Neuronal stem cell (in vitro differentiated cells): ENCODE measurements at places on chromosomes 3 and 15.

DNA sequence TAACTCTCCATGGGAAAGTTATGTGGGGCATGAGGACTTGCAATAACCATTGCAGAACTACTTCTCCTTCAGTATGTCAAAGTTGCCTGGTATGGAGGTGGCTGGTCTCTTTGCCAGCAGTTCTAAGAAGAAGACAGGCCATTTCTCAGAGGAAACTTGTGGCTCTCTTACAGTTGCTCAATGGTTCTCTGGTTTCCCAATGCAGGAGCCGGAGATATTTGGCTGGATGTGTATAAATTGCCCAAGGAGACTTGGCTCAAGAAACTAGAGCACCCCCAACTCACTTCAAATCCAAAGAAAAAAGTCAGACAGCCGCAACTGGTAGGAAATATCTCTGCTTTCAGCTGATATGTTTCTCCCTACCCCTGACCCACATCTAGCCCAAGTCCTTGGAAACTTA is 24.2 kb downstream of the WDR93 start:
- no peak for DNase-seq

DNA sequence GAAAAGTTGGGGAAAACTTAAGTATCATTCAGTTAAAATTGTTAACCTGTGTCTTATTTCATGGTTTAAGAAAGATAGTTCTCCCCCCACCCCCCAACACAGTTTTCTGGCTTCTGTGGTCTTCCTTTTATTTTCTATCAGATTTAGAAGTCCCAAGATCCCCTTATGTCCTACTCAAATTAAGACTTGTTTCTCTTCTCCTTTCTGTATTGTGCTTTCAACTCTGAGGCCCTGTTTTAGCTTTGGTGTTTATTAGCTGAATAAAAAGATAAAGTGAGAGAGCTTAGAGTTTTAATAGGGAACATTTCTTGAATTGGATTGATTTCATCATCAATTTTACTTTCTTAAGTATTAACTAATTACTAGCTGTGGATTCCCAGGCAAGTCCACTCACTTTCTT is 62.6 kb downstream of the AKAP13 start:
- no peak for DNase-seq

DNA sequence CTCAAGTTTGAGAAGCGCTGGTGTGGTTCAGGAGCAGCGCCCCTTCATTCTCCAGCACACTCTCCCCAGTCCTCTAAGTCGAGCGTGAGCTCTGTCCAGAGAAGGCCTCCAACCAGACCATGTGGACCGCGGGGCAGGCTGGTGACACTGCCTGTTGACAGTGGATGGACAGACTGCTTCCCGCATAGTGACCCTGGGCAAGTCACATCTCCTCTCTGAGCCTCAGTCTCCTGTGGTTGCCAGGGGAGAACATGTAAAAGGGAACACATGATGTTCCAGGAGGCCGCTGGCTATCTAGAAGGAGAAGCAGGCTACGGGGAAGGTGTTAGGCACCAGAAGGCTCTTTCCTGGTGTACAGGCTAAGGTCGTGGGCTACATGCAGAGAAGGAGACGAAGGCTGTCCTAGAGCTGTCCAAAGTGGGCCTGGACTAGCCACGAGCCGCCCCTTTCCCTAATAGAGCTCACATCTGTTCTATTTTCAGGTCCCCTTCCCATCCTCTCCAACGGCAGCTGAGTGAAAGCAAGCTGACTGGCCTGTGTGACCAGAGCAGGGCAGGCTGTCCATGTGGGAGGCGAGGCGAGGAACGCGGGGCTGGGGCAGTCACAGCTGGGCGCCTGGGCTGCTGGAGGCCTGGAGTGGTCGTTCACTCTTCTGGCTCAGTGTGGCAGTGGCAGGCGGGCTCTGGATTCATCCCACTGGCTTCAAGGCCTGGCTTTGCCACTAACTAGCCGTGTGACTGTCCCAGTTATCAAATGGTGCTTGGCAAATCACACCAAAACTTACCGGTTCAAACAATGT is 11.1 kb downstream of the ISG20 start:
- DNase-seq = no peak

DNA sequence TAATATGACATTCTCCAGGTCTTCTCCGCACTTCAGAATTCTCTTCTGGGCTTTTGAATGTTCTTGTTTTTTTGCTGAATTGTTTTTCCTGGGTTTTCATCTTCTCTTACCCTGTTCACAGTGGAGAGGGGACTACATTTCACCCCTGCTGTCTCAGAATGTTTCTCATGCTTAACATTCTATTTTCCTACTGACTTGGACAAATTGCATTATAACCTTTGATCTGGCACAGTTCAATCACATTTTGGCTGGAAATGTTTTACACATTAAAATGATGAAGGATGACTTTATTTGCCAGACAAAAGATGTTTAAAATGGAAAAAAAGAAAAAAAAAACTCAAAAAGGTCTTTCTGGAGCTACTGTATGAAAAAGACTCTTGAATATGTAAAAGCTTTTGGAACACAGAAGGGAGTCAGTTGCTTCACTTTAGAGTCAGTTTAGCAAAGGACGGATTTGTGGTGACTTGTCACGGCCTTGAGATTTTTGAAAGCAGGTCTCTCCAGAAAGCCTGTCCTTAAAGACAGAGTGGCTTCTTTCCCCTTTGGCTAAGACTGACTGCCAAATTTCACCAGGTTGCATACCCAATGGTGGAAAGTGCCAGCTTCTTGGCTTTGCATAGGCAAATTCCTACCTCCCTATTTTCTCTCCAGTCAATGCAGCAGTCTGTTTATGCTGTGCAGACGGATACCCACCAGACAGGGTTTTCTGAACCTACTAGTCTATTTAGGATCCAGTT is 401.0 kb upstream of the TBL1XR1 start:
- DNase-seq = no peak

- no peak for DNase-seq
These were observed 52.3 kb downstream of the GLB1 start for GRCh38 chr3:33044676-33045075.

DNA sequence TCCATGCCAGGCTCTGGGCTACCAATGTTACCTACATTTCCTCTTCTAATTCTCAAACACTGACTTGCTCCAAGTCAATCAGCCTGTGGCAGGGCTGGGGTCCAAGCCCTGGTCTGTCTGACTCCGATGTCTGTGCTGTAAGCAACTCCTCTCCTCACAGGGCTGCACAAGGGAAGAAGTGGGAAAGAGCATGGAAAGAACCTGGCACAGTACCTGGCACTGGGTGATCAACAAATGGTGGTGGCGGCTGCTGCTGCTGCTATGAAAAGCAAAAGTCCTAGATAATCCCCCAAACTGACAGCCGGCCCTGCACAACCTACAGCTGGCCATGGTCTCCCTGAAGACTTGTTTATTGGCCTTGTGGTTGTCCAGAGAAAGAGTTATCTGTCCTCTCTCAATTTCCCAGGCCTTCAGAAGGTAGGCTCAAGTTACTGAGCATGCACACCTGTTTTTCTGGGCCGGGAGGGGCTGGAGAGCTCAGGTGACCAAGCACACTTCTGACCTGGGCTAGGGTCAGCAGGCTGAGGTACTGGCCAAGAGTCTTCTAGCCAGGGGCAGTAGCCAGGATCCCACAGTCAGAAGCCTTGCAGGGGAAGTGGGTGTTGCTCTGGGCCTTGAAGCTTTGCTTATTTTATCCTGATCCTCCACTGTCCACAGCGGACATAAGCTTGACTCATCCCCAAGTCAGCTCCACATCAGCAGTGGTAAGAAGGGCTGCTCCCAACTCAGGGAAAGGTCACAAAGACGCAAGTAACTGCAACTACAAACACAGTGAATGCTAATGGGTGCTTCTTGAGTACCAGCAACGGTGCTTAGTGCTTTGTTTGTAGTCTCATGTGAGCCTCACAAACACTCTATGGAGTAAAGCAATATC is 35.3 kb upstream of the KY start:
- DNase-seq = no peak

GRCh38 chr3:38548154-38548931 is 52.2 kb downstream of the EXOG start:
- DNase-seq = no peak

GRCh38 chr3:191435981-191436380 is 25.0 kb upstream of the PYDC2 start:
- no peak for DNase-seq

DNA sequence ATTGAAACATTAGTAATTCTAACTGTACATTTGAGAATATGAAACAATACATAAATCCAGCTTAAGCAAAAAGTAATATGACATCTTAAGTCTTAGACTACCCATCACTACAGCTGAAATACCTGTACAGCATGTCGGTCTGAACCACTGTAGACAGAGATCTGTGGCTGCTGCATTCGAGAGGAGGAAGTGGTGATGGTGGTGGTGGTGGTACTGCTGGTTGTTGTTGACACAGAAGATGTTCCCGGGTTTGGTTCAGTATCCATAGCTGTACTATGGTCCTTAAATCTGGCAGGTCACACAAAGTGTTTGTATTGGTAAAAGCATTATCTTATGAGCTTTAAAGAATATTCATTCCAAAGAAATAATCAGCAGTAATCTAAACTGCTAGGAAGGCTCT is 2.9 kb downstream of the PHC3 start:
- no peak for DNase-seq

- DNase-seq = no peak
These were observed 26.2 kb downstream of the MINDY4B start for GRCh38 chr3:150878996-150879575.

DNA sequence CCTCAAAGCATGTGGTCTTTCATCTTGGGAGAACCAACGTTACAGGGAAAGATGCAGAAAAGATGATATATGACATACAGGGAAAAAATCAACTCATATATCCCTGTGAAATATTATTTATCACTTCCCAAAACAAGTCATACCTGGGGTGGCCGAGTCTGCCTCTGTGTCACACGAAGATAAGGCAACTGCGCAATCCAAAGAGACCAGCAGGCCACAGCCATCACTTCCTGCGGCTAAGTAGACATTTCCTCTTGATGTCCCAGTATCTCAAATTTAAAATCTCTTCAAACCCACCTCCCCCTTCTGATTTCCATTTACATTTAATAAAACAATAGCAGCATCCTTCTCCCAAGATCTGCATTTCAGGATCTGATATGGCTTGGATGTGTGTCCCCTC is 71.5 kb downstream of the IGF2BP2 start:
- DNase-seq = no peak

DNA sequence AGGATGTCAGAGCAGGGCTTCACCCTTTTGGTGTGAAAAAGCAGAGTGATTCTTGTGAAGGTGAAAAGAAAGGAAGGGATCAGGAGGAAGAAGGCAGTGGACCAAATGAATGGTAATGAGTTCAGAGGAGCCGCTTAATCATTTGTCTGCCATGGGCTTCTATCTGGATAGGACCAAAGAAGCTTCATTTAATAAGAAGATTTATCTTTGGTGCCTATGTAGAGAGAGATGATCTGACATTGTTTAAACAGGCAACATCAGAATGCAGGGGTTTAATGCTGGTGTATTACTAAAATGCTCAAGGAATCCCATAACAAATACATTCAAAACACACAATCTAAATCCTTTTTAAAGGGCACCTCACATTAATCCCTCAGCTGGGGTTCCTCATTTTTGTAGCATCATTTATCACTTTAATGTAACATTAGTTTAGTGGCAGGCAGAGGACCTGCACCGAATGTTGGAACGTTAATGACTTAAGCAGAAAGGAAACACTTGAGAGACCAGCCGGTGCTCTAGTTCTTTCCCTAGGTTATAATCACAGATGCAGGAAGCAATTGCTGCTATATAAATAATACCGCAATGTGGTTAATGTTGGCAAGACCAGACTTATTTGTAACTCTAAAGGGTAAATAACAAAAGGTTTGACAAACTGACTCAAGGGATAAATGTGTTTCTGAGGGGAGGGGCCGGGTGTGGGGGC is 27.9 kb upstream of the IL1RAP start:
- DNase-seq = no peak

DNA sequence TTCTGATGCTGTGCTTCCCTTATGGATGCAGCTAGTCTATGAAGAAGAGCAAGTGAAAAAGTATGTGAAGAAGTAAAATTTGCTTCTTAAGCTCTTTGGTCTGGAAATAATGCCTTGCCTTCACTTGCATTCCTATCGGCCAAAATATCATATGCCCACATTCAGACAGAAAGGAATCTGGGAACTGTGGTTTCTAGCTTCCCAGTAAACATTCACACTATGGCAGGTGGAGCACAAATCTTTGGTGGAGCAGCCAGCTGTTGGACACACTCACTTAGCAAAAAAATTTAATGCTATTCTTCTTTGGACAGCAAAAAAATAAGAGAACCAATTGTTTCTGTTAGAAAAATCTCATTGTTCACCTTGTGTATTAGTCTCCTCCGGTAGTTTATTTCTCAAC is 12.3 kb upstream of the COL6A6 start:
- DNase-seq = no peak

- DNase-seq = no peak
These were observed 120.0 kb upstream of the GADL1 start for GRCh38 chr3:31014317-31015040.

DNA sequence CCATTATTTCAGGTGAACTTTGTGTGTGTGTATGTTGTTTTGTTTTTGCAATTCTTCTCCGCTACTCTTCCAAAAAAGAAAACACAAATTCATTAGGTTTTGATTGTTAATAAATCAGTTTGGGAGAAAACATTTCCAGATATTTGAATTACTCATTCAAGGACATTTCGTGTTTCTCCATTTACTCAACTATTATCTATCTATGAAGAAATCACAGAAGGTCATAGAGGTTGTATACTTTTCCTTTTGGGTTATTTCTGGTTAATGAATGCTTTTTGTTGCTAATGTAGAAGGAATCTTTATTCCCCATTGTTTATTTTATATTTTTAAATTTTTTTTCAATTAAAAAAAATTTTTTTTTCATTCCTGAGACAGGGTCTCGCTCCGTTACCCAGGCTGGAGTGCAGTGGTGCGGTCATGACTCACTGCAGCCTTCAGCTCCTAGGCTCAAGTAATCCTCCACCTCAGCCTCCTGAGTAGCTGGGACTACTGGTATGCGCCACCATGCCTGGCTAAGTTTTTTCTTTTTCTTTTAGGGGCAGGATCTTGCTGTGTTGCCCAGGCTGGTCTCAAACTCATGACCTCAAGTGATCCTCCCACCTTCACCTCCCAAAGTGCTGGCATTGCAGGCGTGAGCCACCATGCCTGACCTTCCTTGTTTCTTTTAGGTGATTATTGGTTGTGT is 28.4 kb downstream of the IGF1R start:
- no peak for DNase-seq

- DNase-seq = no peak
These were observed 244.5 kb downstream of the CACNA2D3 start for GRCh38 chr3:54366839-54367238.

GRCh38 chr3:97820780-97821179 is 1.0 kb upstream of the CRYBG3 start:
- DNase-seq = no peak

GRCh38 chr3:37477275-37477674 is 302.9 kb upstream of the LRRFIP2 start:
- DNase-seq = no peak
